ENCODE measurements at places on chromosomes 4 and X.

DNA sequence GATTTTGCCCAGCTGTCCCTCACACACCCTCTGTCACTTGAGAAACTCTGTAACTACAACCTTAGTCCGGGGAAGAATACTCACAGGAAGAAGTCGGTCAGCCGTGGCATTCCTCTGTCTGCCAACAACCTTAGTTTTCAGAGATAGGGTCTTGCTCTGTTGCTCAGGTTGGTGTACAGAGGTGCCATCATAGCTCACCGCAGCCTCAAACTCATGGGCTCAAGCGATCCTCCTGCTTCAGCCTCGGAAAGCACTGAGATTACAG, 12.2 kb upstream of the SPCS3 start:
- DNase-seq: no peak

DNA sequence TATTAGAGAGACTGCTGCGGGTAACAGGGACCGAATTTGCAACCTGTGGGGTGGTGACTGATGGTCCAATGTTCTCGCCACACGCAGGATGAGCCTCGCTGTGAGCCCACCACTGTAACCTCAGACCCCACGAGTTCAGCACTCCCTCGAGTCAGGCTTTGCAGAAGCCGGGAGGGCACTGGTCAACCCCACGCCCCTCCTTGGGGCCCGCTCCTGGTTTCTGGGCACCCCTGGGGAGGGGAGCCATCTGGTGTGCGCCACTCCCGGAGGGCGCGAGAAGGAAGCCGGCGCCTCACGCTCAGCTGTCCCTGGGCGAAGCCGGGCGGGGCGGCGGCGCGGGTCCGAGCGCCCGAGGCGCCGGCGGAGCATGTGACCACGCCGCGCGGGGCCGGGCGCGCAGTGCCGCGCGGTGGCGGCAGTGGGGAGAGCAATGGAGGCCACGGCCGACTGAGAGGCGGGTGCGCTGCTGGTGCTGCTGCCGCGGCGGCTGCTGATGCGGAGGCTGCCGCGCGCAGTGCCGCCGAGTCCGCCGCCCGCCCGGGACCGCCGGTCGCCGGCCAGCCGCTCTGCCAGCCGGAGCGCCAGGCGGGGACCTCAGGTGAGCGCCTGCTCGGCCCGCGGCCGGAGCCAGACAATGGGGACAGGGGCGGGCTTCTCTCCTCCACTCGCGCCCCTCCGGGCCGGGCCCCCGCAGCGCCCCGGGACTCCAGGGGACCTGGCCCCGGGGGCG, 100.1 kb downstream of the CEP135 start:
- no peak for DNase-seq

DNA sequence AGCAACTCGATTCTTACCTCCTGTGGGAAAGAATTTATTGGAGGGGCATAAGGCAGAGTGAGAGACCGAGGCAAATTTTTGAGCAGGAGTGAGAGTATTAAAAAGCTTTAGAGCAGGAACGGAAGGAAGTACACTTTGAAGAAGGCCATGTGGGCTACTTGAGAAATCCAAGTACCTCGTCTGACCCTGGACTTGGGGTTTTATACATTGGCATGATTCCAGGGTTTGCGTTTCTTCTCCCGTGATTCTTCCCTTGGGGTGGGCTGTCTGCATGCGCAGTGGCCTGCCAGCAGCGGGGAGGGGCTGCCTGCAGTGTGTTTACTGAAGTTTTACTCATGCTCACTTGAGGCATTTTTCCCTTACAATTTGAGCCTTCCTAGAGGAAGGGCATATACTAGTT, 3.4 kb downstream of the GALNT7 start:
- DNase-seq: no peak

- DNase-seq: no peak
These were observed 102.6 kb downstream of the DHRSX start for GRCh38 chrX:2398064-2398656.

DNA sequence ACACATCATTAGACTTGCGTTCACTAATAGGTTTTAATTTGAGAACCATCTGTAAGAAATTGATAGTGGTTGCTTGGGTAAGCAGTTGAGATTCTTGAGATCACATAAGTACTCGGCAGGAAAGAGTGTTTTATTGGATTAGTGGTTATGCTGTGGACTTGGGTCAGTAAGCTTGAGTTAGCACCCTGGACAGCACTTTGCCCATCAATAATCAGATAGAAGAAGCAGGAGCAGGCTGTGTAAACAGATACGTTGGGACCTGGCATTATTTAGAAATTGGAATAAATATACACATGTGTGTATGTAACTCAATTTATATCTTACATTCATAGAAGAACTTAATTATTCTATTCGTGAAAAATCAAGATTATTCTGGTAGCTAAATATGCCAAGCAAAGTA, 357.5 kb upstream of the SMIM31 start:
- DNase-seq: no peak

- DNase-seq: no peak
These were observed 55.1 kb upstream of the F9 start for GRCh38 chrX:139475432-139475831.

DNA sequence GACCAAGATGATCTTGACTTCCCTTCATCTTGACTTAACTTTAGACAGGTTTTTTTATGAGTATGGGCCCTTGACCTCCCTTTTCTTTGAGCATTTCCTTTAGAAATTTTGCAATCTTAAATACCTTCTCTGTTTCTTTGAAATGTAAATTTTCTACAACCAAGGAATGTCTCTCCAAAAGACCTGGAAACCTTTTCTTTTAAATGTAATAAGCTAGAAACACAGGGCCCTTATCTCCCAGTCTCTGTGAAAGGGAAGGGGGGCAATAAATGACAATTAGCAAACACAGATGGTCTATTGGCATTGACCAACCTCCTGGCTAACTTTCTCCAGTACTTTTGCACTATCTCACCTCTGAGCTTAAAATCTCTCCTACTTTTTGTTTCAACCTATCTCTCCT, 144.3 kb upstream of the GK2 start:
- DNase-seq: no peak

DNA sequence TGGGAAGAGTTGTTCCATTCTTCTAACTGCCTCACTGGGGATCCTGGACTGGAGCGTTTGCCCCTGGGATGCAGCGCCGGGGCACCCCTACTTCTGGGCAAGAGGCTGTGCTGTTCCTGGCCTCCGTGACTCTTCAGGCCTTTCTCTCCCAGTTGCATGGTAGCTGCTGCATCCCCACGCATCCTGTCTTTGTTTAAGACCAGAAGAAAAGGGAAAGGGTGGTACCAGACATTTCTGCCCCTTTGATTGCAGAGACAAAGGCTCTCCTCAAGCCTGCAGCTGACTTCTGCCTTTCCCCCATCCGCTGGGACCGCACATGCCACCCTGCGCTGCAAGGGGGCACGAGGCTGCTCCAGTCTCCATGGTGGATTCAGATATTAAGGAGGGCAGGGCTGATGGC, 70.4 kb downstream of the SHROOM2 start:
- no peak for DNase-seq

DNA sequence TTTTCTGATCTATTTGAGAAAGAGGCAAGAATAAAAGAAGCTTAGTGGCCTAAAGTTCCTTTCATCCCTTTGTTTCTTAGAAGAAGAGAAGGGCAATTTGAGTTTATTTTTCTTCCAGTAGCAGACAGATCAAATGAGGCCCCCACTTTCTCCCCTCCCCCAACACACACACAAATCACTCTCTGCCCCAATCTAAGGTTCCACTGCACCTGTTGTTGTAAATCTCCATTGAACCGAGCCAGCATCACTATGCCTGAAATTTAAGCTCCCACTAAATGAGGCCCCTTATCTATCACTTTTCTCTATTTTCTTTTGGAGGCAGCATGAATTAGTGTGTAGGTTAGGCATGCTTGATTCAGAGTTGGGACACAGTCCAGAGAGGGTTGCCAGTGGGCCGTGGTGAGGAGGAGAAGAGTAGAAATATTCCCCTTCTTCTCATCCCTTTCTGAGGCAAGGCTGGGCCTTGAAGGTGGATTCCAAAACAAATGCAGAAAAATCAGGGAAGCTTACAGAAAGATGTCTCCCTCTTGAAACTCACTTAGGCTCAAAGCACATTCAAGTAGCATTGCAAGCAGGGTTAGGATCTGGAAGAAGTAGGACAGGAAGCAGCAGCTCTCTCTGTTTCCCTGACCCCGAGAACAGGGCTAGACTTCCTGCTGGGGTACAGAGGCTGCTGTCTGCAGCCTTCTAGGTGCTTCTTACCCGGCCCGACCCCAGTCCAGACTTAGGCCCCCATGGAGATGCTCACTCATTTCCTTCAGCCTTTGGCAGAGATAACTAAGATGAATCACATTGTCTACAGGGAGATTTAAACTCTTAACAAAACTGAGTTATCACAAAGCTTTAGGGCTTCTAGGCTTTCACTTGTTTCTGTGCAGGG, 70.7 kb downstream of the RASL11B start:
- DNase-seq: no peak

- DNase-seq: no peak
These were observed 495.9 kb downstream of the CENPC start for GRCh38 chr4:67049446-67049845.

DNA sequence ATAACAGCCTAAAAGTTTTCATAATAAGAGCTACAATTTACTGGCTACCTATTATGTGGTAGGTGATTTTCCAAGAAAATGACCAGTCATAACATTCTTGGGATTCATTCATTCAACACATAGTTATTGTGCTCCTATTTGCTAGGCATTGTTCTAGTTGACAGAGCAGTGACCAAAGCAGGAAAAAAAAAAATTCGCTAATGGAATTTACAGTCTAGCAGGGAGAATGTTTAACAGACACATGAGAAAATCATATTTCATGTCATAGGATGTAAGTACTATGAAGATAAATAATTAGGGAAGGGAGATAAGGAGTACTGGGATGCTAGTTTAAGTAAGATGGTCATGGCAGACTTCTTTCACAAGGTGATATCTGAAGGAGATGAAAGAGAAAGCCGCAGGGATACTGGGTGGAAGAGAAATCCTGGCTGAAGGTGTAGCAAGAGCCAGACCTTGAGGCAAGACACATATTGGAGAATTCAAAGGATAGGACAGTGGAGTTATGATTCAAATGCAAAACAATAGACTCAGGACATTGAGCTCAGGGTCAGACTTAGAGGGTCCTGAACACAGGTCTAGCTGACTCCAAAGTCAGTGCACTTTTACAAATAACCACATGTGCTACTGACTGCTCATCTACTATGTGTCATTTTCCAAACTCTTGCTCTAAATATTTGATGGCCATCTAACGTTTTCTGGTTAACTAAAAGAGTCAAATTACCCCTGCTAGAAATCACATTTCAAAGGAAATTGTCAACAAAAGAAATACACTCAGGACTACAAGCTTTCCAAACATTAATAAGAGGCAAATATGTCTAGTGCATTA, 20.4 kb downstream of the SPCS3 start:
- DNase-seq: no peak
